Activated T-helper 2 cell treated with anti-CD3 and anti-CD28 coated beads, Interferon-gamma antibody, Interleukin-2, Interleukin-4, amounts not matched to agents 10 μg/mL and 5 μg/mL and 100 μg/mL, durations not matched to agents 14 hours and 24 hours and 36 hours (primary cell): ENCODE measurements at places on chromosomes 4 and X.

- no peaks in the 10 kb centered on the region for H3K27me3 ChIP-seq
- H3K4me3 ChIP-seq, result peak overlapping the region; percentile 98
- H3K27ac ChIP-seq, result peak overlapping the region; percentile 96
Observed at GRCh38 chr4:88522702-88523324, 763 bp downstream of the PYURF start.

DNA sequence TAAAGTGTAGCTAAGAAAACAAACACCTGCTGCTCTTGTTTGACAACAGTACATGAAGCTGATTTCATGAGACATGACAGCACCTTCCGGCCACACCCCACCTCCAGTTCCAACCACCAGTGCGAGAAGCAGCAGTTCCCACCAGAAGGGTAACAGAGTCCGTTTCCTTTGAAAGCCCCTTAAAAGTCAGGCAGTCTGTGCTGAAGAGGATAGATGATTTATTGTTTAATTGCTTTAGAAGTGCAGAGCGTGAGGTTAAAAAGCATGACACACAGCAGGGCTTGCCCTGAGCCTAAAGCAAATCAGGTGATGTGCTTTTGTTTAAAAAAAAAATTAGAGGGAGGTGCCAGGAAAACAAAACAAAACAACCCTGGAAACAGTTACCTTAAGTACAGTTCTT is 82.6 kb downstream of the HADH start:
- H3K27me3 ChIP-seq, result no peaks in the 10 kb centered on the region
- H3K4me1 ChIP-seq, result peaks cover 41% of the 10 kb centered on the region
- no peak overlapping the region for H3K4me3 ChIP-seq
- peak overlapping the region; percentile 44 for H3K27ac ChIP-seq

- peaks cover 4% of the 10 kb centered on the region for H3K4me1 ChIP-seq
- H3K4me3 ChIP-seq, result no peak overlapping the region
- DNase-seq, result no peak
- no peaks in the 10 kb centered on the region for H3K36me3 ChIP-seq
Observed at GRCh38 chrX:154116426-154117211, 19.1 kb upstream of the MECP2 start.

DNA sequence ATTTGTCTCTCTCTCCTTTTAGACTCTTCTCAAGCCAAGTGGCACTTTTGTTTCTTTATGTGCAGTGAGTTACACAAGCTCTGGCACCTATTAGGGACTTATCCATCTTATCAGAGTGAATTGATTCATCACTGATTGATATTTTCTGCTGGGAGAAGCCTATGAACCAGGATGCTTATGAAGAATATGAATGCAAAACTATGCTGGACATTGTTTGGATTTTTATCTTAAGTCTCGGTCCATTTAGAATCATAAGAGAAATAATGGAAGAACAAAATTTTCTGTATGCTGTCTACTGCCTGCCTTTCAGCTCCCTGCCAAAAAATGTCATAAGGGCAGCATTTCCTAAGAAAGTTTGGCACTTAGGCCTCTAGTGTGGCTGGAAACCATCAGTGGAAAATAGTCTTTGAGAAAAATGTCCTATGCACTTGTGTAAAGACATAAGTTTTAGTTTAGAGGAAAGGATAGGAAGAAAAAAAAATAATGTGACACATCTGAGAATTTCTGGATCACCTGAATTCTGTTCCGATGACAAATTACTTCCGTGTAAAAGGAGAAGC is 365.7 kb upstream of the MAD2L1 start:
- no peak overlapping the region for H3K4me3 ChIP-seq
- no peak overlapping the region for H3K27ac ChIP-seq
- DNase-seq, result no peak
- H3K27me3 ChIP-seq, result no peaks in the 10 kb centered on the region
- no peaks in the 10 kb centered on the region for H3K4me1 ChIP-seq

DNA sequence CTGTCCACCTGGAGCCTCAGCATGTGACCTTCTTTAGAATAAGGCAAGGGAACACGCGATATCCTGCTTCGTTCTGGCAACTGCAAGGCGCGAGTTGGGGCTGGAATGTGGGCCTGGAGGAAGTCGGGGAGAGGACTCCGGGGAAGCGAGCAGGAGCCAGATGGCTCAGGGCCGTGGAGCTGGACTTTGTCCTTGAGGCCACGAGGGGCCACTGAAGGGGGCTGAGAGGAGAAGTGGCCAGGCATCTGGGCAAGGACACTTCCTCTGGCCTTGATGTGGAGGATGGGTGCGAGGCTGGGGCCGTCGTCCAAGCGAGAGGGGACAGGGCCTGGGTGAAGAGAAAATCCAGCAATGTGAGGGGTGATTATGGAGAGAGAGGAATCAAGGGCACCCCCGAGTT is 12.2 kb upstream of the DUSP9 start:
- no peaks in the 10 kb centered on the region for H3K36me3 ChIP-seq
- H3K4me1 ChIP-seq, result no peaks in the 10 kb centered on the region
- H3K4me3 ChIP-seq, result no peak overlapping the region
- H3K27ac ChIP-seq, result no peak overlapping the region
- no peak for DNase-seq
- peaks cover 5% of the 10 kb centered on the region for H3K27me3 ChIP-seq

- no peaks in the 10 kb centered on the region for H3K36me3 ChIP-seq
- no peak for DNase-seq
- no peaks in the 10 kb centered on the region for H3K27me3 ChIP-seq
- H3K4me3 ChIP-seq, result no peak overlapping the region
- H3K4me1 ChIP-seq, result peaks cover 75% of the 10 kb centered on the region
Observed at GRCh38 chr4:122665161-122665929, 44.5 kb upstream of the IL21 start.

GRCh38 chr4:87838890-87839591 is 6.3 kb downstream of the MEPE start:
- no peak for DNase-seq
- H3K4me3 ChIP-seq, result no peak overlapping the region
- H3K27me3 ChIP-seq, result peaks cover 29% of the 10 kb centered on the region
- H3K27ac ChIP-seq, result no peak overlapping the region
- no peaks in the 10 kb centered on the region for H3K4me1 ChIP-seq

DNA sequence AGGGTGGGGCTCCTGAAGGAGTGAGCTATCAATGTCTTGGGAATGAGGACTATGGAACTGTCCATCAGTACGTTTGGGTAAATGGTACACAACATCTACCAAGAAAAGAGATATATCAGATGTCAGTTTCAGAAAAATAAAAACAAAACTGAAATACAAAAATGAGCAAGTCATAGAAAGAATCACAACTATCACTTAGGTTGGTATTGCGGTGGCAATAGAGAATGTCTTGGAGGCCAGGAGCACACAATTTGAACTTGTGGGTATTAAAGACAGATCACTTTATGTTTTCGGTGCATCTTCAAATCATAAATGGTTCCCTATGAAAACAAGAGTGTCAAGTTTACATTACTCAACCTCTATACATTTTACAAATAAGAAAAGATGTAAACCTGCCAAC is 176.8 kb downstream of the CHM start:
- H3K4me1 ChIP-seq, result no peaks in the 10 kb centered on the region
- H3K4me3 ChIP-seq, result no peak overlapping the region
- H3K27me3 ChIP-seq, result no peaks in the 10 kb centered on the region
- H3K36me3 ChIP-seq, result peaks cover 36% of the 10 kb centered on the region
- DNase-seq, result no peak

GRCh38 chrX:139121616-139122286 is 408.8 kb upstream of the F9 start:
- H3K27ac ChIP-seq, result no peak overlapping the region
- no peak for DNase-seq
- no peaks in the 10 kb centered on the region for H3K36me3 ChIP-seq
- no peaks in the 10 kb centered on the region for H3K4me1 ChIP-seq
- no peaks in the 10 kb centered on the region for H3K27me3 ChIP-seq

- H3K27me3 ChIP-seq, result peaks cover 12% of the 10 kb centered on the region
- no peak overlapping the region for H3K4me3 ChIP-seq
- no peak overlapping the region for H3K27ac ChIP-seq
- H3K4me1 ChIP-seq, result peaks cover 2% of the 10 kb centered on the region
- H3K36me3 ChIP-seq, result no peaks in the 10 kb centered on the region
- no peak for DNase-seq
Observed at GRCh38 chr4:118979712-118980111, 91.1 kb downstream of the SYNPO2 start.

DNA sequence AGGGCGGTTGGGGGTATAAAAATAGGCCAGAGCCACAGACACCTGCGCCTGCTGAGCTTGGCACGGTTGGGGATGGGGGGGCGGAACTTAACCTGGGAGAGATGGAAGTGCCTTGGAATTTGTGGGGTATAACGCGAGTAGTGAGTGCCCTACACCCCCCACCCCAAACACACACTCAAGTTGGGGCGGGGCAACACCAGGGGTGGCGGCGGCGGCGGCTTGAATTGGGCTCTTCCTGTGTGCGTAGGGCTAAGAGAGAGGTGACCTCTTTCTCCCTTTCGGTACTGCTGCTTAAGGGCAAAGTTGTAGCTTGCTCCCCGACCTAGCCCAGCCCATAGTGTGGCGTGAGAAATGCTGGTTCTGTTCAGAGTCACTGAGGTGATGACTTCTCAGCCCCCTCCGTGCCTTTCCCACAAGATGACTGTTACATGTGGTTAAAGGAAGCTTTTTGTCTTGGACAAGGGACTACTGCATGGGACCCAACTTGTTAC is 839 bp downstream of the STK26 start:
- peaks cover 29% of the 10 kb centered on the region for H3K4me1 ChIP-seq
- H3K4me3 ChIP-seq, result peak overlapping the region; percentile 91
- peak; percentile 42 for DNase-seq
- H3K36me3 ChIP-seq, result peaks cover 38% of the 10 kb centered on the region
- H3K27me3 ChIP-seq, result no peaks in the 10 kb centered on the region
